ENCODE measurements at places on chromosomes 4 and X.
A peak's percentile ranks its signal among the peaks of the same experiment; 100 is the strongest.

DNA sequence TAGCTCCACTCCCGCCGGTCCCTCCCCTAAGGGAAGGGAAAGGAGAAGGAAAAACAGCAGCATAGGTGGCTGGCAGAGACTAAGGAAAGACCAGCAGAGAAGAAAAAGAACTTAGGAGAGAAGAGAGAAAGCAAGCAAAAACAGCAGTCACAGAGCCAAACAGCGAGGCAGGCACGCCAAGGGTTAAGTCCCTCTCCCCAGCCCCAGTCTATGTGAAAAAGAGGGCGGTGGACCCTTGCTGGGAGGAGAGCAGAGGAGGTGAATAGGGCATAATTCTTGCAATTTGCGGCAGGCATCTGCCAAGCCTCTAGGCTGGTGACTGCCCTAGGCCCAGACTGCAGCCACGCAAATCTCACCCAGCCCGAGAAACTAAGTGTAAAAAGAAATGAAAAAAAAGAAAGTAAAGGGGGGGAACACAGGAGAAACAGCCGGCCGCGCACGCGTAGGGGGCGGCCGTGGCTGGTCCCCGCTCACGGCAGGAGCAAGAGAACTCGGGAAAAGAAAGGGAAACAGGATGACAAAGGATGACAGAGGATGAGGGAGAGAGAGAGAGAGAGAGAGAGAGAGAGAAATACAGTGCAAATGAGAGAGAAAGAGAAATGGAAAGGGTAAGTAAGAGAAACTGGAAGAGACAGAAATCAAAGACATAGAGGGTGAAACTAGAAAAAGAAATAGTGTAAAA, 48.6 kb downstream of the MAGEA9 start:
- DNase-seq, result peak; percentile 23

DNA sequence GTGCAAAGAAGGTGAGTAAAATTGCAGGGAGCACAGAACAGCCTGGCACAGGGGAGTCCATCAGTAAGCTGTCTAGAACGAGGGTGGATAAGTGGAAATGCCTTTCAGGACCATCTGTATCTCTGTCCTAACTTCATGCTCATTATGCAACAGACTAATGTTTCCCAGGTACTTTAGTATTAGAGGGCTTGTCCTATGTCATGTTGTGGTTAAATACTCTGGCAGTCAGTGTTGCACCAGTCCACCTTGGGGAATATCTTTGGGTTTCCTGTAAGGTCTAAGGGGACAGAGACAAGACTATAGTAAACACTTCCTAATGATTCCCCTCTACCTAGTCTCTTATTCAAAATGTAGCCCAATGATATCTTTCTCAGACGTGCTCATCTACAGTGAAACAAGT, 21.3 kb downstream of the NOCT start:
- DNase-seq, result no peak

- DNase-seq, result no peak
Observed at GRCh38 chrX:108034725-108035124, 10.1 kb upstream of the VSIG1 start.

- DNase-seq, result peak; percentile 13
Observed at GRCh38 chrX:110021258-110022022, 18.5 kb downstream of the TMEM164 start.

- DNase-seq, result no peak
Observed at GRCh38 chrX:97322401-97322800, 438.7 kb downstream of the RPA4 start.

Measured in Daoy (cell line).